ENCODE measurements at places on chromosomes 4 and X.
A peak's percentile ranks its signal among the peaks of the same experiment; 100 is the strongest.

GRCh38 chrX:23820235-23820782, 37.3 kb downstream of the SAT1 start:
- no peak for DNase-seq

DNA sequence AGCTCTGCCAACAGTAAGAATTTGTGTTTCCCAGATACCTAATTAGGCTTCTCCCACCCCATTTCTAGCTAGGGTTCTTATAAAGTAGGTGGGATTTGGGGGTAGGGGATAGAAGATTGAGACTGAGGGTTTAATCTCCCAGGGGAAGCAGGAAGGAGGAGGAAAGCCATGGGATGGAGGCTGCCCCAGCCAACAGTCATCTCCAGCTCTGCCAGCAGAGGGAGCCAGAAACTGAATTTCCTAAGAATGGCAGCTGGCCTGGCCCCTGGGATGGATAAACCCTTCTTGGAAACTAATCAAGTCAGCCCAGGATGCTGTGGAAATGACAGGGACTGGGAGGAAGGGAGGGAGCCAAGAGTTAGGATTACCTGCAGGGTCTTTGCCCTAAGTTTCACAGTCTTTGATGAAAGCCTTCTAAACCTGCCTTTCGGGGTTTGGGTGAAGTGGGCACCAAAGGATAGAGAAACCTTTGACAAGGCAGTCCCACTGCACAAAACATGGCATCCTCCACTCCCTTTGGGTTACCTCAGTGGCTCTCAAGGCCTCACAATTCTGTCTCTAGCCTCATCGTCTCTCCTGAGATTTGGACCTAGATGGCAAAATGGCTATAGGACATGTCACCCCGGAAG, 6.7 kb upstream of the ERCC6L start:
- DNase-seq: peak; percentile 8

DNA sequence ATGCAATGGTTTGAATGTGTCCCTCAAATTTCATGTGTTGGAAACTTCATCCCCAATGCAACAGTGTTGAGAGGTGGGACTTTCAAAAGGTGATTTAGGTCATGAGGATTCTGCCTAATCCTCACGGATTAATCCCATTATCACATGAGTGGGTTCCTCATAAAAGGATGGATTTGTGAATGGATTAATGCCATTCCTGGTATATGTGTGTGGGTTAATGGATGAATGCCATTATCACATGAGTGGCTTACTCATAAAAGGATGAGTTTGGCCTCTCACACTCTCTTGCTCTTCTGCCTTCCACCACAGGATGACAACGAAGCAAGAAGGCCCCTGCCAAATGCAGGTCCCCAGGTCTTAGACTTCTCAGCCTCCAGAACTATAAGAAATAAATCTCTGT, 30.5 kb upstream of the NEUROG2 start:
- no peak for DNase-seq

DNA sequence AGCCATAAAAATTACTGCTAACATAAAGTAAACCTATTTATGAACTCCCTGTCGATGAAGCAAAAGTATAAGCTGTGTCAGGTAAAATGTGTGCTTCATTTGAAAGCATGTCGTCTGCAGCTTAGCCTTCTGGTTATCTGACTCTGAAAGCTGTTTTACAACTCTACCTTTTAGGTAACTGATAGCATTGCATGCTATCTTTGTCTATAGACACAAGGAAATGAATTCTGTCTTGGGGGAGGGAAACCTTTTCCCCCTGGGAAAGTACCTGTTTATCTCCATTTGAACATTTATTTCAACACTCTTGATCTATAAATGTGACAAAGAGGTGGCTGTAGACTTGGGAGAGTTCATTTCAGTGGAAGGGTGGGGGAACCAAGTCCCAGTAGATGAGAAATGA, 51.4 kb downstream of the RAB40A start:
- DNase-seq: no peak

GRCh38 chr4:163331629-163332376, 593 bp downstream of the NPY1R start:
- no peak for DNase-seq

DNA sequence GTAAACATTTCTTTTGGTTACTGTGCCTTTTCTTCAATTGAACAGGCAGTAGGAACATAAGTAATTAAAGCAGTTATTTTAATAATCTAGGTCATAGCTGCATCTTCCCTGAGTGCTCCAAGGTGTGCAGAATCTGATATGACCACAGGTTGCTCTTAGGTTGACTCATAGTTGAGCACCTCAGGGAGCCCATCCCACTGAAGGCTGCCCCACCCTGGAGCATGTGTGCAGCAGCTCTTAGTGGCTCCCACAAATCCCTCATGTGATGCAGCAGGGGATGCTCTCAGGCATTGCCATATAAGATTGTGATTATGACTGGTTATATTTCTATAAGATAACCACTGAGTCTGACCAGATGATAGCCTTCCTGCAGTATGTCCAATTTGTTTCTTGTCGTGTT, 72.3 kb downstream of the ZNF518B start:
- DNase-seq: no peak

DNA sequence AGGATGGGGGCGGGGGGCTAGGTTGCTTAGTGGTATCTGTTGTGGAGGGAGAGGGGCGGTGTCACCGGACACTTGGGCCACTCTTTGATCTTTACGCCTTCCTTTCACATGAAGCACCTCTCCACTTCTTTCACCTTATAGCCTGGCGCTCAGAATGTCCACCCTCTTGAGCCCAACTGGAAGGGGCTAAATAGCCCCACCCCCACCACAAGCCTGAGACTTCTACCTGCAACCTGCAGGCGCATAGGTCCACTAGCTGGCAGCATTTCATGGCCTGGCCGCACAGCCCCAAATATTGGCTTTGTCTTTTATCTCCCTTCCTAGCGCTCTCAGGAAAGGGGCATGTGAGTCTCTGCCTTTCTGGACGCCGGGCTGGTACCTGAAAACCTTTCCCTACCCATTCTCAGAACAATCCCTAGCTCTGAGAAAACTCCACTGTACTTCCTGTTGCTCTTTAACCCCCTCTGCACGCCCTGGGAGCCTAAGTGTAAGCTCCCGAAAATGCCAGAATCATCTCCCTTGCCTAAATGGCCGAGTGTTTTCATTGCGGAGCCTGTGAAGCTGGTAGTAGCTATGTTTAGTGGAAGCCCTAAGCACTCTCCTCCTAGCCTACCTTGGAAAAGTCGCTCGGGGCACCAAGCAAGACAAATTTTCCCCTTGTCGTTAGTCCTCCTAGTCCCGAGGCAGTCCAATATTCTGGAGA, 1.2 kb upstream of the TRPC5 start:
- DNase-seq: no peak

DNA sequence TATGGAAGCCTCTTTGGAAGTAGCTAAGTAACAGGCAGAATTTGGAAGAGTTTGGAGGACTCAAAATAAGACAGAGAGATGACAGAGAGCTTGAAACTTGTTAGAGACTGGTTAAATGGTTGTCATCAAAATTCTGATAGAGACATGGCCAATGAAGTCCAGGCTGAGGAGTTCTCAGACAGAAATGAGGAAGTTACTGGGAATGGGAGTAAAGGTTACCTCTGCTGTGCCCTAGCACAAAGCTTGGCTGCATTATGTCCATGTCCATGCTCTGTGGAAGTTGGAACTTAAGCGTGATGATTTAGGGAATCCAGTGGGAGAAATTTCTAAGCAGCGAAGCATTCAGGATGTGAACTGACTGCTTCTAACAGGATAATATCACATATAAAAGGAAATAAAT, 146.2 kb upstream of the NDST4 start:
- no peak for DNase-seq

DNA sequence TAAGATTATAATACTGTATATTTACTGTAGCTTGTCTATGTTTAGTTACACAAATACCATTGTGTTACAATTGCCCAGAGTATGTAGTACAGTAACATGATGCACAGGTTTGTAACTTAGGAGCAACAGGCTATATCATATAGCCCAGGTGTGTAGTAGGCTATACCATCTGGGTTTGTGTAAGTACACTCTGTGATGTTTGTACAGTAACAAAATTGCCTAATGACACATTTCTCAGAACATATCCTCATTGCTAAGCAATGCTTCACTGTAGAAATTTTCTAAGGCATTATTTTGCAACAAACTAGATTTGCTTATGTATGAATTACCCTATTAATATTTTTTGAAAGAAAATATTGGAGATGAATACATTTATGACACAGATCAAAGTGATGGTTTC, 1390.9 kb downstream of the C4orf33 start:
- no peak for DNase-seq

DNA sequence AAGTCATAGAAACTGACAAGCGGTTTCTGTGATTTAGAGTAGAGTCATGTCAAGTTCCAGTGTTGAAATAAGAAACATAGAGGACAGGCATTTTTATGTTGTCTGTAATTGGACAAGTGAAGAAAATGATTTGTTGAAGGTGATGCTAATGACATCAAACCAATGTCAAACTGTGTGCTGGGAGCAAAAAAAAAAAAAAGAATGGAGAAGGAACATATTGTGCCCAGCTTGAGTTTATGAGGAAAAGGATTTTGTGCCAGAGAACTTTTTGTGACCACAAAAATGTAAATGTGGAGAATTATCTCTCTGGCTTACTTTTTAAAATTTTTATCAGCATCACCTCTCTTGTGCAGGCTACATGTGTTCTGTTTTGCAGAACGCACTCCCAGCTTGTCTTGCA, 495.7 kb downstream of the RAPGEF2 start:
- no peak for DNase-seq

GRCh38 chrX:106397788-106398538, 213.8 kb upstream of the RADX start:
- no peak for DNase-seq

- DNase-seq: no peak
These were observed 149.8 kb downstream of the GBA3 start for GRCh38 chr4:22842360-22843018.

GRCh38 chr4:37561803-37562207, 124.4 kb downstream of the RELL1 start:
- DNase-seq: no peak

DNA sequence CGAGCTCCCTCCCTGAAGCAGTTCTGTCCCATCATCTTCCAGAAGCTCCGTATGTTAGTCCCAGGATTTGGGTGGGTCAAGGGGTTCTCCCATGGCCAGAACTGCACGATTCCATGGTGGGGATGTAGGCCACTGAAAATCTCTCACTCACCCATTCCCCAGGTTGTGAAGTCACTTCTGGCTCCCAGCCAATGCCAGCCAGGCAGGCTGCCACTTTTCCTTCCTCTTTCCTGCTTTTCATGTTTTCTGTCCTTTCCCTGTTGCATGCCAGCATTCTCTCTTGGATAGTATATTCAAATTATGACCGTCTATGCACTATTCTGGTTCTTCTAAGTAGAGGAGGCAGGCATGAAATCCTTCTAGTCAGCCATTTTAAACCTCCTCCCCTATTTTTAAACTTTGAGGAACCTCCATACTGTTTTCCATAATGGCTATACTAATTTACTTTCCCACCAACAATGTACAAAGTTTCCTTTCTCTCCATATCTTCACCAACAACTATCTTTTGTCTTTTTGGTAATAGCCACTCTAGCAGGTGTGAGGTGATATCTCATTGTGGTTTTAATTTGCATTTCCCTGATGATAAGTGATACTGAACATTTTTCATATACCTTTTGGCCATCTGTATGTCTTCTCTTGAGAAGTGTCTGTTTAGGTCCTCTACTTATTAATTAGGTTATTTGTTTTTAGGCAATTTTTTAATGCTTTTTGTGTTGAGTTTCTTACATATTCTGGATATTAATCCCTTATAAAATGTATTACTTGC, 182.1 kb upstream of the TET2 start:
- DNase-seq: no peak

DNA sequence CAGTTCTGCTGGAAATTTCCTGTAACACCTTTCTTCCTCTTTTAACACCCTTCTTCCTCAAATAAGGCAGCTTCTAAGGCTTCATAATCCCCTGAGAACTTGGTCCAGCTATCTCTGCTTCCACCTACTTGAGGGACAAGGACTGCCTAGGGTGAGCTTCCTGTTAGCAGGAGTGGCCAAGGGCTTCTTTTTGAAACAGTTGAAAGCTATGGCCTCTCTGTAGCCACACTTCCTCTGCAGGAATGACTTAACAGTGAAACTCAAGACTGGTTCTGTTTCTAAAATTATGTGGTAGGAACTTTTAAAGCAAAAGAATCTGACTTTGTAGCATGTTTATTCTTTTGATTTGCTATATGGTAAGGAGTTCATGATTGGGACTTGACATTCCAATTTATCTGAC, 108.5 kb upstream of the WDR1 start:
- no peak for DNase-seq

DNA sequence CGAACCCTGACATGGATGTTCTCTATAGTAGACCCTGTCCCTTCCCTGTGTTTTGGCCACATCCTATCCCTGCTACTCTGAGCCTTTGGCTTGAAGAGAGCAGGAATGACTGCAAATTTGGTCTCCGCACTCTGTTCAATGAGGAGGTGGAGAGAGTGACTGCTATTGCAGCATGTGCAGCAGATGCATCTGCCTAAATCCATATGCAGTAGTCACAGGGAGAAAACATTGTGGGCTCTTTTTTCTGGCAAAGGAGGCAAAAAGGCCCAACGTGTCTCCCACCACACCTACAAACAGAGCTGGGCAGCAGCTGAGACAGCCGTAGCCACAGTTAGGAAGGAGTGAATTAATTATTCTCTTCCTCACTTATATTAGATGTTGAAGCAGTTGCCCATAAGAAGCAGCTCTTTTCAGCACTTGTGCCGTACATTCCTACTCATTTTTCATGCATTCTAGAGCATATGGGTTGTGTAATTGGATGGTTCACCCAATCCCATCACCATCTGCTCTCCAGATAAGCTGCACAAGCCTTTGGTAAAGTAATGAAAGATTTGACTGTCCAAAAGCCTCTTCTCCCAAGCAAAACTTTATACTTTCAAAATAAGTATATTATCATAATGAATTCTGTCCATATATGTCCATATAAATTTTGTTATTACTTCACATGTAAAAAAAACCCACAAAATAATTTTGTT, 147.9 kb upstream of the FAM47A start:
- no peak for DNase-seq

DNA sequence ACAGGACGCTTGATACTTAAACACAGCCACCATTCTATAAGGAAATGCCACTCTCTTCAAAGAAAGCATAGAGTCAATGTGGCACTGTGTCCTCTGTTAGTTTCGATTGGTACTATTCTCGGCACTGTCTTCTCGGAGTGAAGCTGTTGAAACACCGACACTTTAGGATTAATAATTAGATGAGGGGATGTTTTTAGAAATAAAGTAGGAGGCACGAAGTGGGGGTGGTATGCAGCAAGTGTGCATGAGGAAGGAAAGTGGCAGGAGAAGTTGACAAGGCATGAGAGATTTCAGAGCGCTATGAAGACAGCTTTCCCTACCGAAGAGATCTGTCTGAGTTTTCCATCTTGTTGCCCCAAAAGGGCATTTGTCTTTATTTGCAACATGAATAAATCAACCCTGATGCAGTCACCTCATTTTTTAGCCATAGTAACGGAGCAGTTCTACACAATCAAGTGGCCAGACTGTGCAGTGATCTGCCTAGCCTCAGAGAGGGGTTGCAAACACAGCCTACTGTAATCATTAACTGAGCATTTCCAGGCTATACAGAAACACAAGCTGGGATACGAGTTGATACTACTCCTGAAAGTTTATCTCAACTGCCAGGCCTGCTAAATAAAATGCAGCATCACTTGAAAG, 8.3 kb downstream of the GPRIN3 start:
- no peak for DNase-seq
